ENCODE measurements at places on chromosomes 13 and 19. TPM values are rescaled to one million over a fixed set of nuclear protein-coding genes. Genes with fewer than 3 reads are reported as not detected.

DNA sequence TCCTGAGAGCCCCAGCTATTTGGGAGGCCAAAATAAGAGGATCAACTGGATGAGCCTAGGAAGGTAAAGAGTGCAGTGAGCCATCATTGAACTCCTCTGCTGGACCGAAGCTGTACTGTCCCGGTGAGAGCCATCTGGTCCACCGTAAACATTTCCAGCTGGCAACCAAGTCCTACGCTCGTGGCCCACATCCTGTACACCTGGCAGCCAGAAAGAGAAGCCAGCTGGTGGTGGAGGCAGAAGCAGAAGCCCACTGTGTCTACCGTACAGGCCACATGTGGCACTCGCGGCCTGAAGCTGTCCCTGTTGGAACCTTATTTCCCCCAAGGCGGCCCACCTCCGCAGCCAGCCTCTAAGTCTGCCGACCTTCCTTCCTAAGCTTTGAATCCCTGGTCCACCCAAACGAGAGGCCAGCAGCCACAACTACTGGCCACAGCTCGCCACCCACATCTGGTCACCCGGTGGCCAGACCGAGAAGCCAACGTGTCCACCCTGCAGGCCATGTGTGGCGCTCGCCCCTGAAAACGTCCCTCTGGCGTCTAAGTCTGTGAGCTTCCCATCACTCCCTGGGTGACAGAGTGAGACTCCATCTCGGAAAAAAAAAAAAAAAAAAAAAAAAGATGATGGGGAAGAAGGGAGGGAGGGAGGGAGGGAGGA lies 14.2 kb upstream of the ZNF91 start:
- no peaks in the 10 kb centered on the region for H3K36me3 ChIP-seq
- H3K27me3 ChIP-seq: no peaks in the 10 kb centered on the region
- DNase-seq: no peak

DNA sequence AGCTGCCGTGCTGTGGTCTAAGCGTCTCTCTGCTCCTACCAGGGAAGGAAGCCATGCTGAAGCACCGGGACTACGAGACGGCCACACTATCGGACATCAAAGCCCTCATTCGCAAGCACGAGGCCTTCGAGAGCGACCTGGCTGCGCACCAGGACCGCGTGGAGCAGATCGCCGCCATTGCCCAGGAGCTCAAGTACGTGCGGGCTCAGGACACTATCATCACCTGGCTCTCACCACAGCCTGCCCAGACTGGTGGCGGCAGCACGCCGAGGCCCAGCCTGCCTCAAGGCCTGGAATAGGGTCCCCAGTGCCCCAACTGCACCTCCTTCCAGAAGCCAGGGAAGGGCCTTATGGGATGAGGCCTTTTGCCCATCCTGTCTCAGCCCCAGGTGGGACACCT lies 22.8 kb downstream of the CAPN12 start:
- no peaks in the 10 kb centered on the region for H3K27me3 ChIP-seq
- peaks cover 86% of the 10 kb centered on the region for H3K36me3 ChIP-seq
- no peak overlapping the region for H3K27ac ChIP-seq
- no peaks in the 10 kb centered on the region for H3K4me1 ChIP-seq
- no peak for DNase-seq

GRCh38 chr13:111245576-111246384 lies 74.7 kb upstream of the TEX29 start:
- no peak overlapping the region for H3K4me3 ChIP-seq
- H3K4me1 ChIP-seq: no peaks in the 10 kb centered on the region
- H3K27me3 ChIP-seq: no peaks in the 10 kb centered on the region
- no peaks in the 10 kb centered on the region for H3K36me3 ChIP-seq

GRCh38 chr13:107617527-107617926 lies 597.8 kb downstream of the LIG4 start:
- DNase-seq: no peak
- no peaks in the 10 kb centered on the region for H3K4me1 ChIP-seq
- no peaks in the 10 kb centered on the region for H3K36me3 ChIP-seq
- no peaks in the 10 kb centered on the region for H3K27me3 ChIP-seq
- H3K4me3 ChIP-seq: no peak overlapping the region

DNA sequence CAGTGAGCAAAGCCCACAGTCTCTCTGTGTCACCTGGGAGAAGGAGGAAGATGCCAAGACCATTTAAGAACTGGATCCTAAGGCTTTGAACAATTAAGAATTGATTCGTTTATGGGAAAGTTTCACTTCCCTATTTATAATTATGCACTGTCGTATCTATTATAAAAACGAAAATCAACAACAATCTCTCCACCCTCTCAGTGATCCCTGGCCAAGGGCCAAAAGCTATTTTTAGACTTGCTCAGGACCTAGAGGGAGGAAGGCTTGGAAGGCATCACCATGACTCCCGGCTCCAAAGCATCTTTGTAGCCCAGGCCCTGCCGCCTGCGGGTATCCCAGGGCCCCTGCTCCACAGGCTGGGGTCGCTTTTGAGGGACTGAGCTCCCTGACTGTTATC lies 1.3 kb downstream of the RHPN2 start:
- peaks cover 6% of the 10 kb centered on the region for H3K4me1 ChIP-seq
- H3K36me3 ChIP-seq: no peaks in the 10 kb centered on the region
- H3K27ac ChIP-seq: peak overlapping the region; percentile 75
- peak overlapping the region; percentile 76 for H3K4me3 ChIP-seq

DNA sequence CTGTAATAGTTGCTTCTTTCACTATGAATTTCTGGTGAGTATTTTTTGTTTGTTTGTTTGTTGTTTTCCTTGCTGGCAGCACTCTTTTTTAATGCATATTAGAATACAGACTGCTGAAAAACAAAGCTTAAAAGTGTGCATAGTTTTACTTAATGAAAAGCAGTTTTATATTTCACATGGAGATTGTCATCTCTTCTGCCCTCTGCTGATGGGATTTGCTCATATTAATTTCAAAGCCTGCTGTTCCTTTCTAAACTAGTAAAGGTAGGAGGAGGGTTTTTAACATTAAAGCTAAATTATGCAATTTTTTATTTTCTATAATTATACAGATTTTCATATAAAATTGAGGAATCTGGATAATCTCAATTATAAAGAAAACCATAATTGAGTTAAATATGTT lies 692.6 kb upstream of the SLITRK1 start:
- H3K27me3 ChIP-seq: no peaks in the 10 kb centered on the region
- H3K36me3 ChIP-seq: no peaks in the 10 kb centered on the region
- H3K4me3 ChIP-seq: no peak overlapping the region
- H3K4me1 ChIP-seq: no peaks in the 10 kb centered on the region
- DNase-seq: no peak

- no peaks in the 10 kb centered on the region for H3K36me3 ChIP-seq
- H3K27me3 ChIP-seq: no peaks in the 10 kb centered on the region
- H3K4me3 ChIP-seq: no peak overlapping the region
- H3K4me1 ChIP-seq: no peaks in the 10 kb centered on the region
- H3K27ac ChIP-seq: no peak overlapping the region
Measured at GRCh38 chr19:16463341-16463990, 8.3 kb downstream of the EPS15L1 start.

DNA sequence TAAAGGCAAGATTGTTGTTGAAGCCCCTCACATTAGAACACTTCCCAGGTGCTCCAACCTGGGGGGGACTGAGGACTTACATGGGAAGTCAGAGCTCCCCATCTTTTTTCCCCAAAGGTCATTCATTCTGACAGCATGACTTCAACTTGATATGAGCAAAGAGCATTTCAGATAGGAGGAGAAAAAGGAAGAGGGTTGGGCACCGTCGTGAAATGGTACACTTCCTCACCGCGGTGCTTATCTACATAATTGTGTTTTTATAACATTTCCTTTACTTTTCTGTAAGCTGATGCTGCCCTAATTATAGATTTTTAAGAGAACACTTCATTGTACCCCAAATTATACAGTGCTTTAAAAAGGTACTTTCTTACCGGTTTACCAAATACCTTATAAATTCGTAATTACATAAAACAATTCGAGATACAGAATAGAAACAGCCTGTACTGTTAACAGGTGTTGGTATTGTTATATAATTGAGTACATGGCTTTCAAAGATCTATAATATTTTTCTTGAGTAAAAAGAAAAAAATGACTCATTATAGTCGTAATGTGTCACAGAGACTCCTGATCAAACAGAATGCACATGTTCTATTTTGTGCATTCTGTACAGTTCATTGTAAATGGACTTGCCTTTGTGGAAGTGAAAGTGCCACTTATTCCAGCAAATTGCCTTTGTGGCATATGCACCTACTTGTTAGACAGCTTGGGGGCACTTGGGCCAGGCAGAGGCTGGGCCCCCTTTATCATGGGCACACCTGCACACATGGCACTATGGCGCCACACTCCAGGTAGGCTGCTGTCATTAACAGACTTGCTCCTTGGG lies 81.8 kb downstream of the GGACT start:
- no peak overlapping the region for H3K4me3 ChIP-seq
- H3K27ac ChIP-seq: no peak overlapping the region
- DNase-seq: no peak
- no peaks in the 10 kb centered on the region for H3K27me3 ChIP-seq
- H3K36me3 ChIP-seq: no peaks in the 10 kb centered on the region

DNA sequence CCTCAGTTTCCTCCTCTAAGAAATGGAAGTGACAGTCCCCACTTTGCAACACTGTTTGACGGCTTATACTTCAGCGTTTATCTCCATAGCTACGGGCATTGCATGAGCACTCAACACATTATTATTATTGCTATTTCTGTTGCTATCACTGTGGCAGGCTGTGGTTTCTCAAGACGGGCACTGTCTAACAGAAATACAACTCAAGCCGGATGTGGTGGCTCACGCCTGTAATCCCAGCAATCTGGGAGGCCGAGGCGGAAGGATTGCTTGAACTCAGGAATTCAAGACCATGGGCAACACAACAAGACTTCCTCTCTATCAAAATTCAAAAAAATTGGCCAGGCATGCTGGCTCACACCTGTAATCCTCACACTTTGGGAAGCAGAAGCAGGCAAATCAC lies 4.9 kb upstream of the ZSWIM4 start:
- H3K4me1 ChIP-seq: no peaks in the 10 kb centered on the region
- no peaks in the 10 kb centered on the region for H3K36me3 ChIP-seq
- H3K27ac ChIP-seq: no peak overlapping the region
- H3K27me3 ChIP-seq: no peaks in the 10 kb centered on the region
- no peak for DNase-seq
- H3K4me3 ChIP-seq: no peak overlapping the region

DNA sequence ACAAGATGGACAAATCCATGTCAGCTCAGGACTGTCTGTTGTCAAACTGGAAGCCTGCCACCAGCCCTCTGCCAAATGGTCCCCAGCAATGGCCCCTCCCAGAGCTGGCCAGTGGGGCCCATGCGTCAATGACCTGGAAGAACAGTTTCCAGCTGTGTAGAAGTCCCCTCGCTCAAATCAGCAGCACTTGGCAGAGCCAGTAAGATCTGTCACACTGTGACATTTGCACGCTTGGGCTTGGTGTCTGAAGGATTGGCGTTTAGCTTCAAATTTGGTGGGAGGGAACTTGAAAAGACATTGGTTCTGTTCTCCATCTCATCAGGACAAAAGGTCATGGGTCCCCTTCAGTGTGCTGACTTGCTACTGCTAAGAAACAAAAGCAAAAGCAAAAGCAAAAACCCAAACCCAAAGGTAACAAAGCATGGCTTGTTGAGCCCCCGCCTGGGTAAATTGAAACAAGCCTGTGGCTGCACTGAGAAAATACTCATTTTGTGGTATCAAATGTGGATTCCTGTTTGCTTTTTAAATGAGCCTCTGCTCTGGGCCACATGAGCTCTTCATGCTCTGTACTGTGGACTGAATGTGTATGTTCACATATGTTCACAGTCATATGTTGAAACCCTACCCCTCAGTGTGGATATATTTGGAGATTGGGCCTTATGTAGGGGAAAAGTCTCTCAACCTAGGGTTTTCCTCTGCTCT lies 253.6 kb upstream of the MAB21L1 start:
- H3K4me3 ChIP-seq: no peak overlapping the region
- no peaks in the 10 kb centered on the region for H3K27me3 ChIP-seq
- no peak for DNase-seq
- no peaks in the 10 kb centered on the region for H3K36me3 ChIP-seq

DNA sequence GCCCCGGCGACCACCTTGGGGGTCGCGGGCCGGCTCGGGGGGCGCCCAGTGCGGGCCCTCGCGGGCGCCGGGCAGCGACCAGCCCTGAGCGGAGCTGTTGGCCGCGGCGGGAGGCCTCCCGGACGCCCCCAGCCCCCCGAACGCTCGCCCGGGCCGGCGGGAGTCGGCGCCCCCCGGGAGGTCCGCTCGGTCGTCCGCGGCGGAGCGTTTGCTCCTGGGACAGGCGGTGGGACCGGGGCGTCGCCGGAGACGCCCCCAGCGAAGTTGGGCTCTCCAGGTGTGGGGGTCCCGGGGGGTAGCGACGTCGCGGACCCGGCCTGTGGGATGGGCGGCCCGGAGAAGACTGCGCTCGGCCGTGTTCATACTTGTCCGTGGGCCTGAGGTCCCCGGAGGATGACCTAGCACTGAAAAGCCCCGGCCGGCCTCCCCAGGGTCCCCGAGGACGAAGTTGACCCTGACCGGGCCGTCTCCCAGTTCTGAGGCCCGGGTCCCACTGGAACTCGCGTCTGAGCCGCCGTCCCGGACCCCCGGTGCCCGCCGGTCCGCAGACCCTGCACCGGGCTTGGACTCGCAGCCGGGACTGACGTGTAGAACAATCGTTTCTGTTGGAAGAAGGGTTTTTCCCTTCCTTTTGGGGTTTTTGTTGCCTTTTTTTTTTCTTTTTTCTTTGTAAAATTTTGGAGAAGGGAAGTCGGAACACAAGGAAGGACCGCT lies 729 bp downstream of the STK11 start:
- peak overlapping the region; percentile 87 for H3K4me3 ChIP-seq
- no peaks in the 10 kb centered on the region for H3K27me3 ChIP-seq
- DNase-seq: no peak

- H3K27me3 ChIP-seq: no peaks in the 10 kb centered on the region
- H3K4me1 ChIP-seq: no peaks in the 10 kb centered on the region
- no peak overlapping the region for H3K4me3 ChIP-seq
- H3K27ac ChIP-seq: no peak overlapping the region
- H3K36me3 ChIP-seq: peaks cover 11% of the 10 kb centered on the region
Measured at GRCh38 chr19:23263870-23264590, 13.8 kb upstream of the ZNF724 start.

- H3K36me3 ChIP-seq: no peaks in the 10 kb centered on the region
- no peak overlapping the region for H3K27ac ChIP-seq
- no peaks in the 10 kb centered on the region for H3K27me3 ChIP-seq
- no peak overlapping the region for H3K4me3 ChIP-seq
- no peaks in the 10 kb centered on the region for H3K4me1 ChIP-seq
- no peak for DNase-seq
Measured at GRCh38 chr13:70619936-70620335, 511.7 kb upstream of the KLHL1 start.

GRCh38 chr19:1063030-1063908 lies 3.7 kb upstream of the ARHGAP45 start:
- H3K27me3 ChIP-seq: peaks cover 13% of the 10 kb centered on the region
- peak; percentile 37 for DNase-seq

The GPR12 gene
- total RNA-seq: 0.05 TPM

The CATSPERD gene
- total RNA-seq: not detected

The CGB2 gene
- total RNA-seq: not detected

The OR4F17 gene
- total RNA-seq: not detected

The BAX gene
- 144 TPM for total RNA-seq

The C19orf53 gene
- total RNA-seq: 48.5 TPM

The ITGBL1 gene
- 0.25 TPM for total RNA-seq
